ENCODE measurements at places on chromosomes 7 and 10. TPM values are rescaled to one million over a fixed set of nuclear protein-coding genes. Genes with fewer than 3 reads are reported as not detected.
A peak's percentile ranks its signal among the peaks of the same experiment; 100 is the strongest.

The SFXN2 gene
- 1.6 TPM for total RNA-seq

GRCh38 chr10:50561816-50562215 is 61.9 kb downstream of the SGMS1 start:
- peaks cover 24% of the 10 kb centered on the region for H3K4me1 ChIP-seq
- no peak for DNase-seq
- no peaks in the 10 kb centered on the region for H3K36me3 ChIP-seq

DNA sequence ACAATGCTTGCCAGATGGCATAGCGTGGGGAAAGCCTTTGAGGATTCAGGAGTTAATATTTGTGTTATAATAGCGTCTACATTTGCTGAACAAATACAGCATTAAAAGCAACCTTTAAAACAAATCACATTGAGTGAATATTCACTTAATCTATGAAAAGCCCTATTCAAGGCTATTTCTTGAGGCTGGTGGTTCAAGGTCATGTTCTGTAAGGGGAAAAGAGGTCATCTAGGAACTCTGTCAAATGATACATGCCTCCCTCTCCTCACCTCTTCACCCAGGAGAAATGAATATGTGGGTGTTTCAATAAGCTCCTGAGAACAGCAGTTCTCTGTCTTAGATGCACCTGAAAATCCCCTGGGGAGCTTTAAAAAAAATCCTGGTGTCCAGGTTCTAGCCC is 303.0 kb downstream of the ELMO1 start:
- H3K27ac ChIP-seq, result no peak overlapping the region
- peaks cover 16% of the 10 kb centered on the region for H3K4me1 ChIP-seq
- no peak for DNase-seq
- H3K36me3 ChIP-seq, result no peaks in the 10 kb centered on the region

DNA sequence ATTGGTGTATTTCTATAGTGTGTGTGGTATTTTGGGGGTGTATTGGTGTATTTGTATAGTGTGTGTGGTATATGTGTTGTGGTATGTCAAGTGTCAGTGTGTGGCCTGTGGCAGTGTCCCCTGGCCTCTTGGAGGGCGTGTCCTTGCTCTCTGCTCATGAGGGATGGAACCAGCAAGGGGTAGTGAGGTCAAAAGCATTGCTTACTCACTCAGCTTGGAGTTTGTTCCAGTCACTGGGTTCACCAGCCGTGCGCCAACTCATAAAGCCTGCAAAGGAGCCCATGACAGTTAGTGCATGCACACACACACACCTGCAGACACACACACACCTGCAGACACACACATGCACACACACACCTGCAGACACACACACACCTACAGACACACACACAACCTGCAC is 4.3 kb upstream of the TRPV6 start:
- DNase-seq, result no peak
- H3K27ac ChIP-seq, result no peak overlapping the region
- H3K27me3 ChIP-seq, result no peaks in the 10 kb centered on the region
- H3K4me1 ChIP-seq, result peaks cover 5% of the 10 kb centered on the region
- no peak overlapping the region for H3K4me3 ChIP-seq
- no peaks in the 10 kb centered on the region for H3K36me3 ChIP-seq

- no peak for DNase-seq
- no peak overlapping the region for H3K4me3 ChIP-seq
- H3K36me3 ChIP-seq, result no peaks in the 10 kb centered on the region
These were observed 17.3 kb upstream of the CSGALNACT2 start for GRCh38 chr10:43120929-43121314.

DNA sequence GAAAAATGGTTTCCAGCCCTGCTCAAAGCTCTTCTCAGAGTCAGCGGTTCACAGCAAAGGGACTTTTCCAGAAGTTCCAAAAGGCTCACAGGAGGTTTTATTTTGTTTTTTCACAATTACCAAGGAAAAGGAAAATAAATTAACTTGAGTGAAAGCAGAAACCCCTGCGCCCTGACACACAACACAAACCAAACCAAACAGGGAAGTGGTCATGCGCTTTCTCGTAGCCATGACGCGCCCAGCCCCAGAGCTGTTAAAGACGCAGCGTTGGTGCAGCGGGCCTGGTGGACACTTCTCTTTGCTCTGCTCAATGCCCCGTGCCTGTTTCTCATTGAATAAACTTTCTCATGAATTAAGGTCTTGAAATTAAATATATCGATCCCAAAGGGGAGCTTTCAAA is 134.4 kb upstream of the LYZL2 start:
- H3K4me1 ChIP-seq, result no peaks in the 10 kb centered on the region
- no peak overlapping the region for H3K27ac ChIP-seq
- H3K36me3 ChIP-seq, result no peaks in the 10 kb centered on the region
- peak overlapping the region; percentile 27 for H3K4me3 ChIP-seq
- no peaks in the 10 kb centered on the region for H3K27me3 ChIP-seq
